GM03348 (cell line): ENCODE measurements at places on chromosomes 2 and 18.

- no peak for DNase-seq
These were observed 18.1 kb downstream of the NDC80 start for GRCh38 chr18:2589345-2590068.

- peak; percentile 85 for DNase-seq
These were observed 72.0 kb upstream of the TMEM178A start for GRCh38 chr2:39593439-39594393.

DNA sequence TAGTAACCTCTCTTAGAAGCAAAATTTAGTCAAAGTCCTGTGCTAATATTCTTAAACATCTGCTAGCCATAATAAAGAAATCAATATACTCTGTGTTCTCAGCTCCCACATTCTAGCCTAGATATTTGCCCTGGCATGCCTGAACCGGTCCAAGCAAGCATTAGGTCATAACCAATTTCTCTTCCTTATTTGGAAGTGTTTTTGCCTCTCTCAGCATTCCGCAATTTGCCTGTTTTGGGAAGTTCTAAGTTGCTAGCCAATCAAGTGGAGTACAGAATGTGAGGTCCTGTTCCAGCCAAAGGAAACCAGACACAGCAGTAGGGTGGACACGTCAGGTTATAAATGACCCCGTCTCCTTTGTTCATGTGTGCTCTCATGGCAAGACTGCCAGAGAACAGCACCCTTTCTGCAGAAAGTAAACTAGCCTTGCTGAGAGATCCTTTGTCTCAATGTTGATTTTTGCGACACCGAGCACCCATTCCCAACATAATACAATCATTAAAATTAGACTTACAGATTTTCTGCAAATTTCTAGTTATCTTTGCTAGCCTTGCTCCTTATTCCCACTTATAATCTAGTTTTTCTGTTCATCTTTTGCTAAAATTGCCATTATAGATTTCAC is 13.0 kb upstream of the SULT1C4 start:
- DNase-seq, result no peak

GRCh38 chr2:158775273-158776027 is 19.7 kb upstream of the DAPL1 start:
- DNase-seq, result no peak

- peak; percentile 61 for DNase-seq
These were observed 38.0 kb downstream of the CYP1B1 start for GRCh38 chr2:38037757-38038621.

GRCh38 chr2:3449086-3449485 is 69.6 kb downstream of the TRAPPC12 start:
- no peak for DNase-seq

GRCh38 chr2:157479081-157480027 is 35.5 kb upstream of the CYTIP start:
- no peak for DNase-seq

- no peak for DNase-seq
These were observed 59.5 kb downstream of the ACKR3 start for GRCh38 chr2:236628981-236629605.

DNA sequence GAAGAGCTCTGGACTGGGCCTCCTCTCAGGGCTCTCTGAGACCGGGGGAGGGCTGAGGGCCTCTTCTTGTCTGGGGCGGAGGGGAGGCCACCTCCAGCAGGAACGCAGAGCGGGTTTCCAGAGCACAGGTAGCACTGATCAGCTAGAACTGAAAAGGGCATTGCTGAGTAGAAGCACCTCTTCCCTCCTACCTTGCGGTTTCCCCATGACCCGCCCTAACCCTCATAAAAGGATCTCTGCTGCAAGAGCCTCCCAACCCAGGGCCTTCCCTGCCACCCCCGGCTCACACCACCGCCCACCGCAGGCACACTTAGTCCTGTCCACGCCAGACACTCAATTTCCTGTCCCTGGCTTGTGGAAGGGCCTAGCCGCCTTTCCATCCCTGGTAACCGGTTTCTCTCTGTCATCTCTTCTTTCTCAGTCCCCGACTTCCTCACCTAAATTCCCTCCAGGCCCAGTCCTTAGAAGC is 966 bp downstream of the ADCY3 start:
- DNase-seq, result peak; percentile 60

DNA sequence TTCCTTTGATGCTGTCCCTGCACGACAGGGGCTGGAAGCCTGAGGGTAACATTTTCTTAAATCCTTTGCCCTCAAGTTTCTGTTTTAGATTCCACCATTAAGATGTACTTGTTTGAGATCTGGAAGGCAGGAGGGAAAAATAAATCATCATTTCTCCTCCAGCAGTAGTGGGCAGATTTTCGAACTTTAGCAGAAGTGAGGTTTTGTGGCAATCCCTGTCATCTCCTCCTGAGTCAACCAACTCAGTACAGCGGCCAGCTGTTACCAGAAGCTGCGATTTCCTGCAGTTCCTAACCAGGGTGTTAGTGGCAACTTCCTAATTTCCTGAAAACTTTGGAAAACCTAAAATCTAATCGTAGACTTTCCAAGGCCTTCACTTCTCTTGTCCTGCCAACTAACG is 517.2 kb upstream of the ACVR2A start:
- DNase-seq, result peak; percentile 34

DNA sequence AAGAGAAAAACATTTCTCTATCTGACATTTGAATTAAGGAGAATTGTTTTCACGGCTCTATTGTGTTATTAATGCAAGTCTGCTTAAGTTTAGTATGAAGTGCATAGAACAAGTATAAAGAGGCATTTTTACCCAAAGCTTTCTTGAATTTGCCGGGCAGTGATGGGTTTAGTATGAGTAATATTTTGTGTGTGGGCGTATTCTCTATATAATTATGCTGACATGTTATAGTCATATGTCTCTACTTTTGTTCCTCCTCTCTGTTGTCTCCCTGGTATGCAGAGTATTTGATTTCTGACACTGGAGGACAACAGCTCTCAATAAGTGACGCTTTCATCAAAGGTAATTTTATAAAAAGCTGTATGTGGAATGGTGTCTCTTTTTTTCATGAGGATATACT is 45.9 kb downstream of the PIKFYVE start:
- DNase-seq, result peak; percentile 44

DNA sequence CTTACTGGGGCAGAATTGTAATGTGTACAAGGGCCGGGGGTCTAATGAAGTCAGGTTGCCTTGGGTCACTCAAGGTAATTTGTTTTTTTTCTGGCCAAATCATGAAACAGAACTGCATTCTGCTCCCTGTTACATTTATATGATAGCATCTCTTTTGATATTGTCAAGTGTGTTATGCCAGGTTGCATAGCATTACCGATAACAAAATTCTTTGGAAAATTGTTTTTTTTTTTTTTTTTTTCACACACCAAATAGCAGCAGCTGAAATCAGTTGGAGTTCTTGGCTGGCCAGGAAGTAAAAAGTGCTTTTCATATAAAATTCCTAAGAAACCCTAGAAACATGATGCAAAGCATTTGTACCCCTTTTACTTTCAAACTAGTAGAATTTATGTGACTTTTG is 282.6 kb upstream of the FN1 start:
- no peak for DNase-seq

DNA sequence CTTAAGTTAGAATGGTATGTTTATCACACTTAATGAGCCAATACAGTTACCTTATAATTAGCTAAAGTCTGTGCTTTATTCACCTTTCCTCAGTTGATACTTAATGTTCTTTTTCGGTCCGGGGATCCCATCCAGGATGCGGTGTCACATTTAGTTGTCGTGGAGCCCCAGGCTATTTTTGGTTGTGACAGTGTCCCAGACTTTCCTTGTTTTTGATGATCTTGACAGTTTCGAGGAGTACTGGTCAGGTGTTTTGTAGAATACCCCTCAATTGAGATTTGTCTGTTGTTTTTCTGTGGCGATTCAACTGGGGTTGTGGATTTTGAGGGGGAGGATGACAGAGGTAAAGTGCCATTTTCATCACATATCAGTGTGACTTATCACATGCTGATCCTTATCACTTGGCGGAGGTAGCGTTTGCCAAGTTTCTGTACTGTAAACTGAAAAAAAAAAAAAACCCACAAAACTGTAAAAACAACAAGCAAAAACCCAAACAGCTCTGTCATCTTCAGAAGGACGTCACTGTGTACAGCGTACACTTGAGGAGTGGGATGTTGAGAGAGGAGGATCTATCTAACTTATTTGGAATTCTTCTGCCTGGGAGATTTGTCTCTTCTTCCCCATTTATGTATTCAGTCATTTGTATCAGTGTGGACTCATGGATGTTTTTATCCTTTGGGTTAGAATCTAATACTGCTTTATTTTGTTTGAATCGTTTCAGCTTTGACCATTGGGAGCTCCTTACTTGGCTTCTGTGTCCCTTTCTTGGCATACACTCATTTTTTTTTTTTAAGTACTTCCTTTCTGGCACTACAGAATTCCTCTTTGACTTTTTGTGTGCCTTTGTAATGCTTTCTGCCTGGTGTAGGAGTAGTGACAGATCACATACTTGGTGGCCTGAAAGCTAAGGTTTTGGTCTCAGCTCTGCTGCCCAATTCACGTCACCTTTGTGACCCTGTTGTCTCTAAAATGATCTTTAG is 68.1 kb downstream of the FMNL2 start:
- no peak for DNase-seq

DNA sequence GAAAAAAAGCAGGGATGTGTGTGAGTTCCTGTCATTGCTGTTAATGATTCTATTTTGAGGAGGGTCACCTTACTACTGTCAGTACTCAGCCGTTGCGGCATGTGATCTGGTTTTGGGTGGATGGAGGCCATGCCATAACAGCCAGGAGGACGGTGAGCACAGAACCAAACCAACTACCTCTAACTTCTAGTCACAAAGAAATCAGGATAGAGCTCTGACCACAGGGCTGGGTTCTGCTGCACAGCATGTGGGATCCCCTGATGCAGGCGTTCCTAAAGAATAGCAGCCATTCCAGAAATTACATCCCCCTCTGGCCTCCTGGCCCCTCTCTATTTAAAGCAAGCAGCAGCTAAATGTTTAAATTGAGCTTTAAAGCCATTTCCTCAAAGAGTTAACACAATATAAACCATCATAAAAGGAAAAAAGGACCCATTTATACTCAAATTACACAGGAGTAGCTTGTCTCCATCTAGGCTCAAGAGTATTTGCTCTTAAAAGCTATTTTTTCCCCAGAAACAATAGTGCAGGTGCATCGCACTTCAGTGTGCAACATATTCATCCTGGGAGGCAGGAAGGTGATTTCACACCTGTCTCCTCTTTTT is 786.4 kb downstream of the RNF144A start:
- no peak for DNase-seq

- DNase-seq, result no peak
These were observed 316.9 kb upstream of the LRRTM4 start for GRCh38 chr2:77839102-77839501.

DNA sequence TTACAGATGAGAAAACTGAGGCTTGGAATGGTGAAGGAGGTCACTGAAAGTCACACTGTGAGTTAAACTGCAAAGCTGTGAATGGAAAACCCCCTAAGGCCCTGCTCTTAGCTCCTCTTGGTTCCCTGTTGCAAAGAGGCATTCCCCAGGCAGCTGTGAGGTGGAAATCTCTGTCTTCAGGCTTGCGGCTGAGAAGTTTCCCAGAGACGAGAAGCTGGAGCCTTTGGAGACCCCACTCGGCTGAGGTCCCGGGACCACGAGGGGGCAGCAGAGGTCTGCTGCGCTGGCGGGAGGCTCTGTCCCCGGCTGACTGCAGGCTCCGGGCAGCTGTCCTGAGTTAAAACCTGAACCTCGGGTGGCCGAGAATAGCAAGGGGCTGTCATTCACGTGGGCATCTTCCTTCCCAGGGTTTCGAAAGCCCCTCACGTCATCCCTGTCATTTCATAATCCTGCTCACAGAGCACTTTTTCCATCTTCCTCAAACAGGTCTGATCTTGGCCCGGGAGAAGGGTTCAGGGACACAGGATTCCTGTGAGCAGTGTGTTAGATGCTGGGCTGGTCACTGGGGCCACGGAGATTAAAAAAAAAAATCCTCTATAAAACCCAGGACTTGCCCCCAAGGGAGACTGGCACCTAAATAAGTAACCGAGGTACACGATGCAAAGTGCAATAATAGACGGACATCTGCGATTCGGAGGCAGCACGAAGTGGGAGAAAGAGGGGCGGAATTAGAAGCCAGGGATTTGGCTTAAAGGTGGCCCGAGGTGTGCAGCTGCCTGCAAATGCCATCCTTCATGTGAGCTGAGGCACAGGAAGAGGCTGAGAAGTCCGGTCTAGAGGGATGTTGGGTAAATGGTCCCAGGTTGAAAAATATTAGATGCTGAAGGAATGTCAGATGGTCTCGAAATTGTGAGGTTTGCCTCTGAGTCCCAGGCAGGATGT is 24.6 kb upstream of the ATOH8 start:
- peak; percentile 92 for DNase-seq

DNA sequence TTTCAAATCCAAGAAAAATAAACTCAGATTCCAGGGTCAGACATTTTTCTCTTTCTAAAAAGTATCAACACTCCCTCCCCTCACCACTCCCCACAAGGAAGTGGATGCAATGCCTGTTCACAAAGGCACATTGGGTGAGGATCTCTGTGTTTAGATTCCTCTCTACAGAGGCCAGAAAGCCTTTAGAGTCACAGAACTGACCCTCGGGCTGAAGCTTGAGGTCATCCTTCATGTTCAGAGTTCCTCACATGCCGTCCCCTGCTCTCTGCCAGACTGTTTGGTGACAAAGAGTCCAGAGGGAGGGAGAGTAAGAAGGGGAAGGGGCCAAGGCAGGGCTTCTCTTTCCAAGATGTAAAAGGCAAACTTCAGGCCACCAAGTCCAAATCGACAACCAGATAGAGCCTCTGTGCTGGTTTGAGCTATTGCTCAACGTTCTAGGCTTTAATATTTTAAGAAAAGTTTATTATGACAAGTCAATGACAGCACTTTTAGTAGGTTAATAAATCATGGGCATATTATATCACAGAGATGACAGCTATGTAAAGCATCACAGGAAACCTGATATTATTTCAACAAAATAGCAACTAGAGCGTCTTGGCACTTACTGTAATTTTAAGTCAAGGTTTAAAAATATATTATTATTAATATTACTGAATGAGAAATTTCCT is 269.4 kb downstream of the ETAA1 start:
- no peak for DNase-seq

DNA sequence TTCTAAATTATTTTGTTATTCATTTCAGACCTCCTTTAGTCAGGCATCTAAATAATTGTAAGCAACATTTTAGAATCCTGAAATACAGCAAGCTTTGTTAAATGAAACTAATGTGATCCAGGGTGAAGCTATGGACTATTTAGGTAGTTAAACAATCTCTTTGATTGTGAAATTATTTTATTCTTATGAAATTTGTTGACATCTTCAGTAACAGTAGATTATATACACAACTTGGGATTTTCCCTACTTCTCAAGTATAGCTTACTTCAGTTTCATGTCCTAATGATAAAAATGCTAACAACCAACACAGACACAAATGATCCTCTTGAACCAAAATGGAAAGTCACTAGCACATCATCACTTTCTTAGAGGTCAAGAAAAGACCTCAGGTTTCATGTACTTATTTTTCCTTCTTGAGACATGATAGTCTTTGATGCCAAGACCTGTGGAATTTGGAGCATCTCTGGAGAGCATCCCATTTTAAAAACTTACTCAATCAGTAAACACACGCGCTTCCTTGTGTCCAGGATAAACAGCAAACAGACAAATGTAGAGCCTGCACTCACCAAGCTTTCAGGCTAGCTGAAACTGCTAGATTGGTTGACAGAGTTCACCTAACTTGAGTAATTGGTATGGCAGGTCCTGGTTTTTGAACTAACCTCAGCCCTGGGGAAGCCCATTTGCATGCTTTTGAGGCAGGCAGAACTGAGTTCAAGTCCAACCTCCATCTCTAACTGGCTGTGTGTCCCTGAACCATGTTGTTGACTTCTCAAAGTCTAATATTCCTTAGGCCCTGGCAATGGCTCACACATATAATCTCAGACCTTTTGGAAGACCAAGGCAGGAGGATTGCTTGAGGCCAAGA is 47.8 kb downstream of the KCTD18 start:
- DNase-seq, result no peak

- DNase-seq, result no peak
These were observed 35.3 kb downstream of the BCL2 start for GRCh38 chr18:63284173-63284799.
